ENCODE measurements at places on chromosomes 1 and 21.

DNA sequence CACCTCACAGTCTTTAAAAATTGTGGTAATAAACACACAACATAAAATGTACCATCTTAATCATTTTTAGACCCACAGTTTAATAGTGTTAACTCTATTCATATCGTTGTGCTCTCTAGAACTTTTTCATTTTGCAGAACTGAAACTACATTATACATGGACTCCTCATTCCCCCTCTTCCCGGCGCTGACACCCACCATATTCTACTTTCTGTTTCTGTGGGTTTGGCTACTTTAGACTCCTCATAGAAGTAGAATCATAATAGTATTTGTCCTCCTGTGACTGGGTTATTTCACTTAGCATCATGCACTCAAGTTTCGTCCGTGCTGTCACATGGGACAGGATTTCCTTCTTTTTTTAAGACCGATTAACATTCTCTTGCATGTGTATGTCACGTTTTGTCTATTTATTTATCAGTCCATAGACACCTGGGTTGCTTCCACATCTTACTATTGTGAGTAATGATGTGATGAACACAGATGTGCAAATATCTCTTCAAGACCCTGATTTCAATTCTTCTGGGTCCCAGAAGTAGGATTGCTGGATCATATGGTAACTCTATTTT lies 62.9 kb upstream of the TMPRSS2 start:
- no peak for DNase-seq

DNA sequence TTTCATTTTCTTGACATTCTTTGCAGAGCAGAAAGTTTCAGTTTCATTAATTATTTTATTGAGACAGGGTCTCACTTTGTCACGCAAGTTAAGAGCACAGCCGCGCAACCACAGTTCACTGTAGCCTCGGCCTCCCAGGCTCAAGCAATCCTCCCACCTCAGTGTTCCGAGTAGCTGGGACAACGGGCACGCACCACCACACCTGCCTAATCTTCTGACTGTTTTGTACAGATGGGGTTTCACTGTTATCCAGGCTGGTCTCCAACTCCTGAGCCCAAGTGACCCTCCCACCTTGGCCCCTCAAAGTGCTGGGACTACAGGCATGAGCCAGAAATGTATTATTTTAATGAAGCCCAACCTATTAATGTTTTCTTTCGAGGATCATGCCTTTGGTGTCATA lies 3.0 kb upstream of the SPATC1L start:
- no peak for DNase-seq

DNA sequence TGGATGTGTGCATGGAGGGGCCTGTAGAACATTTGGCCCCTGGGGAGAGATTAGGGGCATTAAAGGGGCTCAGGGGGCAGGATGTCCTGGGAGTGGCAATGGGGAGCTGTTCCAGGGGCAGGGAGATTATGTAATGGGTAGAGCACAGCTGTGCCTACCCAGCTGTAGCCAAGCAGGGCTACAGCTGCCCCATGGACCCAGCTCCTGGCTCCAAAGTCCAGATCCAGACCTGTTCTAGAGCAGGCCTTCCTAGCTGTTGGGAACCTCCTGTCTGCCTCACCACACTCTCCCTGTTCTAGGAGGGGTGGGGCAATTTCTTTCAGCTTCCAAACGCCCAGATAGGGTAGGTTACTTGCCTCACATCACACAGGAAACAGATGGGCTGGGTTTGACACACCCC lies 5.6 kb downstream of the RPS6KA1 start:
- no peak for DNase-seq

DNA sequence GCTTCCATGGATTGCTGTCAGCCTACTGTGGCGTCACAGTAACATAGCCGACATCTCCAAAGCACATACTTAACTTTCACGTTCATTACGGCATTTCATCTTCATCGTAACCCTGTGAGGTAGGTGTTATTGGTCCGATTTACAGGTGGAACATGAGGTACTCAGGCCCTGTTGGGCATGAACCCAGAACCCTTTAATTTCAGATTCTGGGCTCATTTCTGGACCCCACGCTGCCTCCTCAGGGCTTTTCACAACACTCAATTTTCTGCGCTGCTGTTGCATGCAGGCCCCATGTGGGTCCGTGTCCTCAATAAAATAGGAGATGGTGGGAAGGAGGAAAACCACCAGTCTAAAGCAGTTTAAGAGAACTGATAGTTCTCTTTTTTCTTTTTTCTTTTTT lies 39.6 kb downstream of the UBE2T start:
- DNase-seq, result no peak

- no peak for DNase-seq
These were observed 53.2 kb upstream of the C1orf87 start for GRCh38 chr1:60126723-60127122.

DNA sequence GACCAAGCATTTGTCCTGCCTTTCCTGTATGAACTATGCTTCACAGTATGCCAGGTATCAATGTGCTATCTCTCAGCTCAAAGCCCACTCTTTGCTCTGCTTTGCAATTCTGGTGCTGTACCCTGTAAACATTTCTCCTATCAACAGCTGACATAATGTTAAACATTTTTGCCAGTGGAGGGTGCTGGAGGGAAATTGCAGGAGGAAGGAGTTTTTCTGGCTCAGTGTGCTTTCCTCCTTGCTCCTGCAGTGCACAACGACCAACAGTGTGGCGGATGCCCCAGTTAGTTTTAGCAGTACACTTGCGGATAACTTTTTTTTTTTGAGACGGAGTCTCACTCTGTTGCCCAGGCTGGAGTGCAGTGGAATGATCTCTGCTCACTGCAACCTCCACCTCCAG lies 67.1 kb upstream of the PTGFRN start:
- DNase-seq, result no peak

DNA sequence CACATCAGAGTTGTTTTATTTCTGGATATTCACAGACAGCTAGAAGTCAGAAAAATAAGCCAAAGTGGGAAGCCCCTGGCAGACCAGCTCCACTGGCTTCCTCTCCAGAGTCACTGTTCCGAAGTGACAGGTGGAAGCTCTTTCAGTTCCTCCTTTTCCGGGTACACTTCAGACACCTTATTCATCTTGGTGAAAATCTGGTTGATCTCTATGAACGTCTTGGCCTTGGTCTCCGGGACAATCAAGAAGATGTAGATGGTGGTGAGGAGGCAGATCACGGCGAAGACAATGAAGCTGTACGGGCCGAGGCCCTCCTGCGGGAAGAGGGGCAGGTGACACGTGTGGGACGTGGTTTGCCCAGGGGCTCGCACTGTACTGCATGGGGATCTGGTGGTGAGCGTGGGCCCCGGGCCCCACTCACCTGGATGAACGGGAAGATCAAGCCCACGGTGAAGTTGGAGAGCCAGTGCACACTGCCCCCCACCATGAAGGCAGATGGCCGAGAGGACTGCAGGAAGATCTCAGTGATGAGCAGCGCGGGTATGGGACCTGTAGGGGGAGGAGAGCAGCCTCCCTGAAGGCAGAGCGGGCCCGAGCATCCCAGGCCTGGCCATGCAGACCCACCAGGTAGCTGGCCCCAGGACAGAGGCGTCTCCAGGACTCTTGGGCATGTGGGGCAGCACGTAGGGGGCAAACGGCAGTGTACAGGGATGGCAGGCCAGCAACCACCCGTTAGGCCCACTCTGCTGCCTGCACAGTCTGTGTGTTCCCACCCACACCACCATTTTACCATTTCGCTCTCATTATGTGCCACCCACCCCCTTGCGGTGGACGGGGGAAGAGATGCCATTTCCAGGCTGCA lies 11.5 kb upstream of the SLC2A7 start:
- DNase-seq, result no peak

DNA sequence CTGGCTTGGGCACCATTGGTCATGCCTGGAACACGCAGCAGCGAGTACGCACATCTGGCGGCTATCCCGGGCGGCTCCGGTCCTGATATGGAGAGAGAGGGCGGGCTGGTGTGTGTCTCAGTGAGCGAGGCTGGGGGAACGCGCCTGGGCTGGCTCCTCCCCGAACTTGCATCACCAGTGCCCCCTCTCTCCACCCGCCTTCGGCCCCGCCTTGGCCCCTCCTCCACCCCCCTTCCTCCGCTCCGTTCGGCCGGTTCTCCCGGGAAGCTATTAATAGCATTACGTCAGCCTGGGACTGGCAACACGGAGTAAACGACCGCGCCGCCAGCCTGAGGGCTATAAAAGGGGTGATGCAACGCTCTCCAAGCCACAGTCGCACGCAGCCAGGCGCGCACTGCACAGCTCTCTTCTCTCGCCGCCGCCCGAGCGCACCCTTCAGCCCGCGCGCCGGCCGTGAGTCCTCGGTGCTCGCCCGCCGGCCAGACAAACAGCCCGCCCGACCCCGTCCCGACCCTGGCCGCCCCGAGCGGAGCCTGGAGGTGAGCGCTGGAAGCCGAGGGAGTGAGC lies at the start of gene ATF3:
ATF3 (plus strand) TSS at position 370 of the 567 bp plus-strand sequence. CDS start 6,261 bp downstream, outside the sequence.
- DNase-seq, result peak; percentile 100

DNA sequence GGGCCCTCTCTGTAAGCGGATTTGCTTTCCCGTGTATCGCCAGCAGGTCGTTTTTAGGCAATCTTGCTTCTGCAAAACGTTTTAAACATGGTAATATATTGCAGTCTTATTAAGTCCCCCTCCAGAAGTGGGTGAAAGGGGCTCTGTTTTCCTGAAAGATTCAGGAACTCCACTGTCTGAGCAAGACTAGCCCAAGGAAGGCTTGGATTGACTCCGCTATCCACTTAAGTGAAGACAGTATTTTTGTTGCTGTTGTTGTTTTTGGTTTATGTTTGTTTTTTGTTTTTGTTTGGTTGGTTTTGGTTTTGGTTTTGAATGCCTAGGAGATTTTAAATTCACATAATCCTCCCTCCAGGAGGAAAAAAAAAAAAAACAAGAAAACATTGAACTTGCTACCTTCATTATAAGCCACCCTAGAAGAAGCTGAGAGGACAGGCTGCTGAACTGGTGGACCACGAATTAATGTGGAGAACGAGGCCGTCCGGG lies 29.1 kb upstream of the NFIA start:
- no peak for DNase-seq

DNA sequence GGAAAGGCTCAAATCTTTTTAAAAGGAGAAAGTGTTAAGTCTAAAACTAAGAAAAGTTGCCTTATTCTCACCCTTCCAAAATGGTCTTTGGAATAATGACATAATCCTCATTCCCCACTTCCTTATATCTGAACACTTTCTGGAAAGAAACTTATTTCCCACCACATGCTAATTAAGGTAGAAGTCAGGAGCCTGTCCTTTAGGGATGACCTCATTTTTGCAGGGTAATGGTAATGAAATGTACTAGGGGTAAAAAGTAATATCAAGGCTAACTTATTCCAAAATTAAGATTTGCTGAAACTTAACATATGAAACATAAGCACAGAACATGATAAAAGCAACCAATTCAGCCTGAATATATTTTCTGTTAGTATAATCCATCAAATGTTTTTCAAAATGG lies 29.4 kb upstream of the C1orf185 start:
- no peak for DNase-seq

DNA sequence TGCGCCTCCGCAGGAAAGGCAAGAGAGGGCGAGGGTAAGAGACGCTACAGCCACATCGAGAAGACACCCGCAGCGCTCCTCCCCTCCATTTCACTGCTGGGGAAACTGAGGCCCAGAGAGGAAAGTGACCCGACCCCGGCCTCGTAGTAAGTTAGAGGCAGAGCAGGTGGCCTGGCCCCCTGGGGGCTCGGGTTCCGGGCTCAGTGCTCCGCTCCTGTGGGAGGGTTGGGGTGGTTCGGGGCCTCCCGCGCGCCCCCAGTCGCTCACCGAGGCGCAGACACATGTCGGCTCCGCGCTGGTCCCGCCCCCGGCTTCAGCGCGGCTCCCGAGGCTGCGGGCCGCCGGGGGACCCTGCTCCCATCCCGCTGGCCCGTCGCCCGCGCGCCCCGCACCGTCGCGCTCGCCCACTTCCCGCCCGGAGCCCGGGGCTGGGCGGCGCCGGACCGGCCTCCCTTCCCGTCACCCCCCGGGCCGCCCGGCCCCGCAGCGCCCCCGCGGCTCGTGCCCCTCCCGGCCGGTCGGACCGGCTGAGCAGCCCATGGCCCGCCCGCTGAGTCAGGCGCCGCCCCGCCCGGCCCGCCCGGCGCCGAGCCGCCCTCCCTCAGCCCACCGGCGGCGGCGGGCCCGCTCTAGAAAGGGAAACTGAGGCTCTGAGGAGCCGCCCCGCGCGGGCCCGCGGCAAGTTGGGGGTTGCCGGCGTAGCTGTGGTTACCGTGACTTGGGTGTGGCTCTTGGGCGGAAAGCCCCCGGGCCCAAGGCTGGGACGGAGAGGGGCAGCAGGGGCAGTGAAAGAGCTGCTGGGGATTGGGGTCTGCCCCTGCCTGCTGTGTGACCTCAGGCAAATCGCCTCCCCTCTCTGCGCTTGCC lies at the start of gene TMEM54:
TMEM54 (minus strand) TSS at position 434 of the 867 bp plus-strand sequence; CDS start at position 283, 151 bp downstream.
- no peak for DNase-seq

- no peak for DNase-seq
These were observed 8.0 kb downstream of the CTNNBIP1 start for GRCh38 chr1:9902060-9902452.

DNA sequence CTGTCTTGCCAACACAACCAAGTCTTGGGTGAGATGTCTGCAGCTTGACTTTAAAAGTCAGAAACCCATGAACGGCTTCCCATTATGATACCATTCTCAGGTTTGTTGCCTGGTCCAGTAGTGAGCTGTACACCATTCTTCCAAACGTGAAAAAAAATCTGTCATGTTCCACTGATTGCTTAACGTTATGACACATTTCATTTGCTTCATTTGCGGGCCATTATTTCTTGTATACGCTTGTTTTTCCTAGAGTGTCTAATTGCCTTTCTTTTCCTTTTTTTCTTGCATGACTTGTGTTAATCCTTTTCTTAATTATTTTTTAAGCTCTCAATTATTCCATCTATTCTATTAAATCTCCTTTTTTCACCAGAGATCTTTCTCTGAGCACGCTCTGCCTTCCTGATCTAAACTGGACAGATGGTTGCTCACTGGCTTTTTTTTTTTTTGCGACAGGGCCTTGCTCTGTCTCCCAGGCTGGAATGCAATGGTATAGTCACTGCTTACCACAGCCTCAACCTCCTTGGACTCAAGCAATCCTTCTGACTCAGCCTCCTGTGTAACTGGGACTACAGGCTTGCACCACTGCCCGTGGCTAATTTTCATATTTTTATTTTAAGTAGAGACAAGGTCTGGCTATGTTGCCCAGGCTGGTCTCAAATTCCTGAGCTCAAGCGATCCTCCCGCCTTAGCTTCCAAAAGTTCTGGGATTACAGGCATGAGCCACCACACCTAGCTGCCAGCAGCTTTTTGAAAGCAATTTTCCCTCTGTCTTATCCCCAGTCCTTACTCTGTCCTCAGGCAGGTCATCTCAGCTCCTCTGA lies 31.7 kb upstream of the CAMTA1 start:
- no peak for DNase-seq

GRCh38 chr1:243970077-243970476 lies 81.0 kb upstream of the ZBTB18 start:
- DNase-seq, result no peak

DNA sequence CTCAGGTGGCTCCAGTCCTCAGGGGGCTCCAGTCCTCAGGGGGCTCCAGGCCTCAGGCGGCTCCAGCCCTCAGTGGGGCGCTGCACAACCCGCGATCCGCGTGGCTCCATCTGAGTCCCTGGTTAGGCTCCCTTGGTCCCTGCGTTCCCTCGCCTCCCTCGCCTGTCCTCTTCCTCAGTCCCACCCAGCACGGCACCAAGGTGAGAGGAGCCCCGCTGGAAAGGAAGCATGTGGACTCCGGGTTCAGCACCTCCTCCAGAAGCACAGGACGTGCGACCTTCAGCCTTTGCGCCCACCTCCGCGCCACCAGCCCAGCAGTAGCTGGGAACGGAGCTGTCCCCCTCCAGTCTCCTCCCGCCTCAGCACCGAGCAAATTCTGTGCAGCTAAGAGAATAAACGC lies 8.1 kb upstream of the OR2M5 start:
- no peak for DNase-seq

GRCh38 chr1:210234329-210234757 lies 1.7 kb downstream of the SERTAD4 start:
- DNase-seq, result no peak

- no peak for DNase-seq
These were observed 18.6 kb upstream of the ANKRD45 start for GRCh38 chr1:173688300-173688699.

GRCh38 chr1:26574719-26575251 lies 45.2 kb downstream of the RPS6KA1 start:
- DNase-seq, result peak; percentile 19

Data from substantia nigra (tissue), 51 donors.